ENCODE measurements at places on chromosomes 13 and 19.

- DNase-seq: no peak
Measured at GRCh38 chr13:25062479-25062878, 33.5 kb upstream of the PABPC3 start.

DNA sequence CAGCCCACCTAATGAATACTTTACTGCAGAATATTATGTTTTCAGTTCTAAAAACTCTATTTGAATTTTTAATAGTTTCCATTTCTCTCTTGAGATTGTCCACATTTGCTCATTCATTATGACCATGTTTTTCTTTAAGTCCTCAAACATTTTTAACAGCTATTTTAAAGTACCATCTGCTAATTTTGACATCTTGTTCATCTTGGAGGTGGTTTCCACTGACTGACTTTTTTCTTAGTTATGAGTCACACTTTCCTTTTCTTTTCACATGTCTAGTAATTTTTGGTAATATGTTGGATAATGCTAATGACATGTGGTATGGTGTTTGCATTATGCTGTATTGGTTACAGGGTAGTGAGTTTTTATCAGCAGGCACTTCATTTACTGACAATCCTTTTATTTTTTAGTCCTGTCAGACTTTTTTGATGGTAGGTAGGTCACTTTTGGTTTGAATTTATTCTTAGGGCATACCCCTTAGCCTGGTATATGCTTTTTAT lies 15.4 kb upstream of the ESD start:
- DNase-seq: no peak

GRCh38 chr13:68078874-68079273 lies 848.7 kb upstream of the PCDH9 start:
- DNase-seq: no peak

GRCh38 chr13:105825071-105825470 lies 710.4 kb downstream of the EFNB2 start:
- DNase-seq: no peak

Data from aorta (tissue), 5 donors.